ENCODE measurements at places on chromosomes 7 and 10.

GRCh38 chr7:4439444-4439843, 242.7 kb upstream of the FOXK1 start:
- no peak for DNase-seq

- no peak for DNase-seq
These were observed 290.3 kb upstream of the VWC2 start for GRCh38 chr7:49483142-49483541.

DNA sequence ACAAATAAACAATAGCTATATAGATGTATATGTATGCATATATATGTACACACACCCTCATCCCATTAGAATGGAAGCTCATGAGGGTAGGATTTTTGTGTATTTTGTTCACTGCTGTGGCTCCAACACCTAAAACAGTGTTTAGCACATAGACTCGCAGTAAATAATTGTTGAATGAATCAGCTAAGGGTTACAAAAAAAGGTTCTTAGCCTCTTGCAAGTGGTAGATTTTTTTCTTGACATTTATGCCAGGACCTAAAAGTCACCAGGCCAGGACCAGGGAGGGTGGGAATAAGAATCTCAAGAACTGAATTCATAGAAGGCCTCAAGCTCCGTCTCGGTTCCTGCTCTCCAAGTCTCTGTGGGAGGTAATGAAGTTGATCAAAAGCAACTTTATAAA, 82.5 kb upstream of the CAPZA2 start:
- no peak for DNase-seq

GRCh38 chr7:82175319-82175718, 268.3 kb downstream of the CACNA2D1 start:
- no peak for DNase-seq

- DNase-seq = no peak
These were observed 300.5 kb downstream of the KLF6 start for GRCh38 chr10:3484306-3485056.

DNA sequence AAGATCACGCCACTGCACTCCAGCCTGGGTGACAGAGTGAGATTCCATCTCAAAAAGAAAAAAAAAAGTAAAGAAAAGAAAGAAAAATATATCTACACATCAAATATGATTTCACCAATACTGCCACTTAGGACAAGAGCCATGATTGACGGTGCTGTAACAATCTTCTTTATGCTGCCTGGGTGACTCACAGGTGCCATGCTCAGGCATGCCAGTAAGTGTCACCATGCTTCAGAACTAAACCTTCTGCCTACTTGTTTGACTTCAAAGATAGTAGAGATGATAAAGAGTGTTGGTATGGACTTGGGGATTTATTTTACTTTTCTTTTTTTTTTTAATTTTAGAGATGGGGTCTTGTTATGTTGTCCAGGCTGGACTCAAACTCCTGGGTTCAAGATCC, 33.6 kb upstream of the DNMBP start:
- DNase-seq = no peak

DNA sequence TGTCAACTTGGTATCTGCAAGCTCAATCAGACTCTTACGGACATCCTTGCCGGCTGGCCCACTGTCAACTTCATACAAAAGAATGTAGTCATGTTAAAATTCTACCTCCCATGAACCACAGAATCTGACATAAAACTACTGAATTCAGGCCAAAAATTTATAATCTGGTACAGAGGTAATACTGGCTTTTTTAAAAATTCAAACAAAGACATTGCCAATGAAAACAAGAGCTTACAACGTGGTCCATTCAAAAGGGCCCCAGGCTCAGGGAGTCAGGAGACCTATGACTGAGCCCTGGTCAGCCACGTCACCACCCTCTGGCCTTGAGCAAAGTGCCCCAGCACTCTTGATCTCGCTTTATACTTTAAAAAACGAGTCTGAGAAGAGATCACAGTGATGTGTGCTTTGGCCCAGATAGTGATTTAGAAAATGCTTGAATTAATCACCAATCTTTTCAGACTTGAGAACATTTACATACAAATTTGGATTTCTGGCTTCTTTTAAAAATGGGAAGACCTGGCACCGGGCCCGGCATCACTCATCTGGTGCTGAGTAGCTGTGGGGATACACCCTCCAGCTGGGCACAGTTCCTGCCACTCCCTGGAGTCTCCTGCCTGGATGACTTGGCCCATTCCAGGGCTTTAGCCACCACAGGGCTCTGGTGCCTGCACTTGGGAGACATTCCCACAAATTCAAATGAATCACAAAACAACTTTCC, 94.1 kb downstream of the PIP4K2A start:
- DNase-seq = no peak

- no peak for DNase-seq
These were observed 185.7 kb upstream of the TMEM72 start for GRCh38 chr10:44725404-44725803.

DNA sequence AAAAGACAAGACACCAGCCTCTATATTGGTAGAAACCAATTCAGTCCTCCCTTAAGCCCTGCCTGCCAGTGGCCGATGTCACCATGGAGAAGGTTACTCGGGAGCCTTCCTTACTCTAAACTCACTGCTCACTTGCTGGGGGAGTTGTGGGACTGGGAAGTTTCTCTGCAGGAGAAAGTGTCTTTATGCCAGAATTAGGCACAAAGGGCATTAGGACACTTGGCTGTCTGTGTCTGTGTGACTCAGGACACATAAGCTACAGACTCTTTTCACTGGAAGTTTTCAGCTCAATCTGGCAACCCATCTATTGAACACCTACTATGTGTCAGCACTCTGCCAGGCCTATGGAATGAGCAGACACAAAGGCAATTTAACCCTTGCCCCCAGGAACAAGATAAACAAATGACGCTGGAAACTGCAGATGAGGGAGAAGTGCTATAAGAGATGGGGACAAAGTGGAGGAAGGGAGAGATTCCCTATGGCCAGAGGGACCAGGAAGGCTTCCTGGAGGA, 49.5 kb upstream of the CACUL1 start:
- DNase-seq = no peak
